T-helper 2 cell treated with Interferon-gamma antibody and Interleukin-4, amounts not matched to agents 5 μg/mL and 100 μg/mL, for 36 hours (primary cell): ENCODE measurements at places on chromosomes 7 and 10.
A peak's percentile ranks its signal among the peaks of the same experiment; 100 is the strongest.

DNA sequence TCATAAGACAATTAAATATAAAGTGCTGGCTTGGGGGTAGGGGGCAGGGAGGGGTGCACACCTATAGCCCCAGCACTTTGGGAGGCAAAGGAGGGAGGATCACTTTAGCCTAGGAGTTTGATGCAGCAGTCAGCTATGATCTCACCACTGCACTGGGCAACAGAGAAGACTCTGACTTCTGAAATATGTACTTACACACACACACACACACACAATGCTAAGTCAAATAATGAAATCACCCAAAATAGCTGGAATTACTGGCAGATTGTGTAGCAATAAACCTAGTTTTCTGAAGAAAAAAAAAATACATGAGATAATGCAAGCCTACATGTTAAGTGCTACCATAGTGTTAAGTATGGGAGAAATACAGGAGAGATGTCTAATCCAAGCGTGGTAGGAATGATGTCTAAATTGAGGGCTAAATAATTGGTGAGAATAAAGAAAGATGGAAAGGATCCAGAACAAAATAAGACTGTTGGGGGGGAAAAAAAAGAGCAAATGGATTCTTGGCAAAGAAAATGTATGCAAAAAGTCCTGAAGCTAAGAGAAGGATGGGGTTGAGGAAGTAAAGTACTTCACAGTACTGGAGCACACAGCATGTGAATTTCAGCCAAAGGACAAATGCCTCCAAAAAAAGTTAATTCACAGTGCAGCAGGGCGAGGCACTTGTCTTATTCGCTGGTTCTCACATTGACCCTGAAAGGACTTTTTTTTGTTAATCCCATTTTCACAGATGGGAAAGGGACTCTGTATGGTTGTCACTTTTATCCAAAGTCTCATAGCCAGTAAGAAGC is 73.9 kb downstream of the IGF2BP3 start:
- H3K4me1 ChIP-seq: peaks cover 8% of the 10 kb centered on the region
- DNase-seq: no peak
- H3K4me3 ChIP-seq: no peak overlapping the region
- H3K27me3 ChIP-seq: no peaks in the 10 kb centered on the region
- no peak overlapping the region for H3K27ac ChIP-seq

- no peak for DNase-seq
- no peaks in the 10 kb centered on the region for H3K4me1 ChIP-seq
- no peaks in the 10 kb centered on the region for H3K36me3 ChIP-seq
- H3K27me3 ChIP-seq: peaks cover 10% of the 10 kb centered on the region
- H3K27ac ChIP-seq: no peak overlapping the region
- no peak overlapping the region for H3K4me3 ChIP-seq
Measured at GRCh38 chr10:132957131-132957530, 14.8 kb upstream of the CFAP46 start.

- H3K4me3 ChIP-seq: peak overlapping the region; percentile 45
- H3K4me1 ChIP-seq: peaks cover 80% of the 10 kb centered on the region
- no peak for DNase-seq
- no peaks in the 10 kb centered on the region for H3K27me3 ChIP-seq
Measured at GRCh38 chr10:71752391-71753090, 20.8 kb downstream of the VSIR start.

GRCh38 chr7:75879771-75880184 is 944 bp downstream of the RHBDD2 start:
- peaks cover 33% of the 10 kb centered on the region for H3K4me1 ChIP-seq
- peak; percentile 63 for DNase-seq
- no peaks in the 10 kb centered on the region for H3K27me3 ChIP-seq
- peaks cover 37% of the 10 kb centered on the region for H3K36me3 ChIP-seq
- H3K27ac ChIP-seq: peak overlapping the region; percentile 97

DNA sequence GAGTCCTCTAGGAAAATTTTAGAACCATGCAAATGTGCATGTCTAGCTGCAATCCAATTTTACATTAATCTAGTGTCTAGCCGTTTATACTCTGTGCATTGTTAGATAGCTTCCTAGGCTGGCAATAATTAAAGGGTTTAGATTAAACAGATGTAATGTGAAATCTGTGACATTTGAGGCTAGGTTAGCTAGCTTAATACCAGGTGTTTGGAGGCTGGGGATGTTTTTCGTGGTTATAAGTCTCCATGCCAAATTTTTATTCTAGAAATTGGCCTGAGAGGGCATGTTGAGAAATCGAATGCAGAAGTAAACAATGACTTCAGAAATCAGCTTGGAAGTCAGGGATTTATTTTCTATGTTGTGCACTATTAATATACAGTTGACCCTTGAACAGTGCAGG is 94.2 kb downstream of the ST7 start:
- DNase-seq: no peak
- peaks cover 19% of the 10 kb centered on the region for H3K27me3 ChIP-seq
- H3K4me3 ChIP-seq: no peak overlapping the region
- no peaks in the 10 kb centered on the region for H3K36me3 ChIP-seq
- peaks cover 20% of the 10 kb centered on the region for H3K4me1 ChIP-seq

- H3K36me3 ChIP-seq: no peaks in the 10 kb centered on the region
- H3K4me3 ChIP-seq: no peak overlapping the region
- H3K27me3 ChIP-seq: peaks cover 19% of the 10 kb centered on the region
- H3K27ac ChIP-seq: no peak overlapping the region
Measured at GRCh38 chr10:99560277-99561126, 27.8 kb downstream of the NKX2-3 start.

DNA sequence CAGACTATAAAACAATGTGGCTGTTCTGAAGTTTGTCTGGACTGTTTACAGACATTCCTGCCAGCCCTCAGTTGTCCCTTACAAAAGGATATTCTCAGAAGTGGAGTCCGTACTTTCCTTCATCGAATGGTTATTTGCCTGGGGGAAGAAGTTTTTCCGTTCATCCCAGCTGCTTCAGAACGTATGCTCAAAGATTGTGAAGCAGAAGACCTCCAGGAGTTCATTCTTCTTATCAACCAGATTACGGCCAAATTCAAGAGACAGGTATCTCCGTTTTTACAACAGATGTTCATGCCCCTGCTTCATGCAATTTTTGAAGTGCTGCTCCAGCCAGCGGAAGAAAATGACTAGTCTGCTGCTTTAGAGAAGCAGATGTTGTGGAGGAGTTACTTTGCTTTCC is 174.3 kb upstream of the NUPR2 start:
- H3K27ac ChIP-seq: no peak overlapping the region
- H3K36me3 ChIP-seq: peaks cover 2% of the 10 kb centered on the region
- H3K27me3 ChIP-seq: no peaks in the 10 kb centered on the region
- no peak overlapping the region for H3K4me3 ChIP-seq

GRCh38 chr7:130479716-130480400 is 12.0 kb upstream of the MEST start:
- DNase-seq: no peak
- no peaks in the 10 kb centered on the region for H3K36me3 ChIP-seq
- H3K27me3 ChIP-seq: peaks cover 13% of the 10 kb centered on the region
